ENCODE measurements at places on chromosomes 6 and 20. TPM values are rescaled to one million over a fixed set of nuclear protein-coding genes. Genes with fewer than 3 reads are reported as not detected.

DNA sequence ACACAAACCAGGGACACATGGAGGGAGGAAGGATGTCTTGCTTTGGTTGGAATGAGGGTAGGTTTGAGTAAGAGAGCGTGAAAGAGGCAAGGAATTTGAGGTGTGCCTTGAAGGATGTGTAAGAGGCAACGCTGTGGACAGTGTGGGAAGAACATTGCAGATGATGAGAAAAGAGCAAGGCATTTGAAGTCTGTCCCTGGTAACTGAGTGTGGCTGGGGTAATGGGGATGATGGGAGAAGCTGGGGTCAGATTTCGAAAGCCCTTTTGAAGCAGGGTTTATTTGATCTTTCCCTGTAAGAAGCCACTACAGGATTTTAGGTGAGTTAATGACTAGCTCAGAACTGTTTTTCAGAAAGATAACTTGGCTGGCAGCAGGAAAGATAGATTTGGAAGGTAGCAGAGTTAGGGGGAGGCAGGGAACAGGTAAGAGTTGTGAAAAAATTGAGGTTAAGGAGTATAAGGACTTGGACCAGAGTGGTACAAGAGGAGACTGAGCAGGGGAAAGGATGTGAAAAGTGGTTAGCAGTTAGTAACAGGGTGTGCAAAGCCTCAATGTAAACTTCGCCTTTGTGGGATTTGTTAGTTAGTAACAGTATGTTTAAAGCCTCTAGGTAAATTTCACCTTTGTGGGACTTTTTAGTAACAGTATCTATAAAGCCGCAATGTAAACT, 17.7 kb downstream of the UTRN start:
- no peak for DNase-seq

Gene SLC32A1
- total RNA-seq: 0.16 TPM

GRCh38 chr6:28208111-28208659, 16.9 kb upstream of the ZSCAN9 start:
- DNase-seq: no peak

Gene SLC35F1
- total RNA-seq: not detected

DNA sequence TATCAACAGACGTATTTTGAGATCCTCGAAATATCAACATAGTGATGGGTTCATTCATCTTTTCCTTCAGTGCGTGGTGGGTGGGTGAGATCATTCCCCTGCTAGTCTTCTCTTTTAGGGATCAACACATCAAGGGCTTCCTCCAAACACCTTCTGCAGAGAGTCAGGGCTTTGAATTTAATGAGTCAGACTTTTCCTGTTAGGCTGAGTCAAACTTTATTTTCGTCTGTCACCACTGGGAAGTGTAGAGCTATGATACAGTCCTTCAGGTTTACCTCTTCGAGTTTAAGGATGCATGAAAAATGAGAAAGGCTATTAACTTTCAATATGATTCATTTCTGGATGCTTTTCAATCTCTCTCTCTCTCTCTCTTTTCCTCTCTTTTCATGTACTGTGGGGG, 189.1 kb downstream of the BMP2 start:
- no peak for DNase-seq

DNA sequence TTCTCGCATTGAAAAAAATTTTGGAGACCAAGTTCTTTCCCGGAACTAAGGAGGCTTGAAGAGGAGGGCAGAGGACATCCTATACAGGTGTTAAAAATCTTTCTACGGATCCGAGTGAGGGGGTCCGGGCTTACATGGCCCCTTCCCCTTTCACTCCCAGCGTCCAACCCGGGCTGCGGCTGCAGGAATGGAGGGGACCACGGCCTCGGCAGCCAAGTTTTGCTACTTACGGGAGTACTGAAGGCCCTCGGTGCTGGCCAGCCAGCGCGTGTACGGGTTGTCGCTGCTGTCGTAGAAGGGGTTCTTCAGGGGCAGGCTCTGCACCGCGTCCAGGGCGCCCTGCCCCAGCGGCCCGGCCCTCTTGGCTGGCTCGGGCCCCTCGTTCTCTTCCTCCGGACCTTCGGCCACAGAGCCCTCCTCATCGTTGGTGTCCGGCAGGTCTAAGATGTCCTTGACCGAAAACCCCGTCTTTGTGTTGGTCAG, 642 bp downstream of the NKX2-2 start:
- DNase-seq: no peak

Gene DEFB124
- total RNA-seq: not detected

Gene DLK2
- 0.71 TPM for total RNA-seq

DNA sequence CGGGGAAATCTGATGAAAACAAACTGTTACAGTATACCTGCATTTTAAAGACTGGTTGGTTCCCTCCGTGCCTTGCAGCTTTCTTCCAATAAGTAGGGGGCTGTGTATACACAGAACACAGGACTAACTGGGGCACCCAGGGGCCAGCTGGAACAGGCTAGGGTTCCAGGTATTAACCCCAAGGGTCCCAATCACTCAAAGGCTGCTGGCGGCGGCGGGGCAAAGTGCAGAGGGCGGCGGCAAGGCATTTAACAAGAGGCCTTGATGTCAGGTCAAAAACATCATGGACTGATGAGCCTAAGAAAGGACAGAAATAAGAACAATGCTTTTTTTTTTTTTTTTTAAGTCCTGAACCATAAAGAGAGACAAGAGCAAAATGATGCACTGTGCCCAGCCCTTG, 2.5 kb downstream of the PMEPA1 start:
- no peak for DNase-seq

- DNase-seq: no peak
Measured at GRCh38 chr6:107237992-107238660, 122.8 kb upstream of the BEND3 start.

- no peak for DNase-seq
Measured at GRCh38 chr6:149830731-149831307, 33.3 kb downstream of the LRP11 start.

Gene TBP
- total RNA-seq: 13.9 TPM
